ENCODE measurements at places on chromosomes 6 and 20.

DNA sequence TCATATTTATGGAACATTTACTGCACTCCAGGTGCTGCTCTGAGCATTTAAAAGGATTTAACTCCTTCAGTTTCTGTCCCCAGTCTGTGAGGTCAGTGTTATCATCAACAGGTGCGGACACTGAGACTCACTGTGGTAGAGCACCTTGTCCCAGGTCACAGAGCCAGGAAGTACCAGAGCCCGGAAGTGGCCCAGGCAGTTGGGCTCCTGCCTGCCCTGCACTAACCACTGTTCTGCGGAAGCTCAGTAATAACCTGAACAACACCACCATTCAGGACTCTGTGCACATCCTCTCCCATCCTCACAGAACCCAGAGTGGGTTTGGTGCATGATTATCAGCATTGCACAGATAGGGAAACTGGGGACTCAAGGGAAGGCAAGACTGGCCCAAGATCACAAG lies 16.8 kb upstream of the SIRPG start:
- DNase-seq = no peak

- peak; percentile 15 for DNase-seq
Observed at GRCh38 chr6:112939563-112939962, 592.4 kb downstream of the RFPL4B start.

DNA sequence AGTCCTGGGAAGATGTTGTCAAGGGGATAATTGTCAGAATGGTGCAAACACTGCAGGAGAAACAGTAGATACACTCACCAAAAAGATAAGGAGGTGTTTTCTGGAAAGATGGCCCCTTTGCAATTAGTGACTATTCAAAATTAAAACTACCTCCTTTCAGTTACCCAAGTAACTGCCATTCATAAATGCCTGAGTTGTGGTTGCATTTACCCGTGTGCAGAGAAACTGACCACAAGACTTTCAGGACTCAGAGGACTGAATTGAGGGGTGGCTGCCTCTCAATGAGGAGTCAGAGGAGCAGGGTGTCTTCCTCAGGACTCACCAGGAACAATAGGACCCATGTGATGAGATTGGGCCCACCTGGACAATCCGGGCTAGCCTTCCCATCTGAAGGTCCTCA lies 39.0 kb downstream of the GCM1 start:
- no peak for DNase-seq

- no peak for DNase-seq
Observed at GRCh38 chr6:27400877-27401642, 12.5 kb downstream of the ZNF391 start.

GRCh38 chr6:112179631-112180030 lies 74.7 kb downstream of the LAMA4 start:
- DNase-seq = no peak
